HEK293T (cell line): ENCODE measurements at places on chromosomes 5 and 9.

GRCh38 chr9:137029058-137029936 is 1.3 kb upstream of the ABCA2 start:
- peak; percentile 75 for DNase-seq

DNA sequence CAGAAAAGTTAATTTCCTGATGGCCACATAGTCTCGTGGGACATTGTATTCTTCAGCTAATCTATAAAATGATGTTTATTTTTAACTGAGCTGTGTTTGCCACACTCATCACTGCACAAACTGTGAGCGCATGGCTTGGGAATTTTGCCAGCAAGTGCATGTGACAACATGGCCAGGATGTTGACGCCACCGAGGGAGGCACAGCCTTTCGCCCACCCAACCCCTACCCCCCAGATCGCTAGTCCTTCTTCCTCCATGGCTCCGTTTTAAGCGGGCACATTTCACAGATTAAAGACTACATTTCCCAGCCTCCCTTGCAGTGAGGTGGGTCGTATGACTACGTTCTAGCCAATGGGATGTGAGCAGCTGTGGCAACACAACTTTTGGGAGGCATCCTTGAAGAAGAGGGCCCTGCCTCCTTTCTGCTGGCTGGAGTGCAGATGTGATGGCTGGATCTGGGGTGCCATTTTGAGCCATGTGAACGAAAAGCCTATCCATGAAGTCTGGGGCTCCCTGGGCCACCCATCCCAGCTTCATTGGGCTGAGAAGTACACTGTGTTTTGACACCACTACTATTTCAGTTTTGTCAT is 7.9 kb downstream of the NRARP start:
- peak; percentile 64 for DNase-seq

DNA sequence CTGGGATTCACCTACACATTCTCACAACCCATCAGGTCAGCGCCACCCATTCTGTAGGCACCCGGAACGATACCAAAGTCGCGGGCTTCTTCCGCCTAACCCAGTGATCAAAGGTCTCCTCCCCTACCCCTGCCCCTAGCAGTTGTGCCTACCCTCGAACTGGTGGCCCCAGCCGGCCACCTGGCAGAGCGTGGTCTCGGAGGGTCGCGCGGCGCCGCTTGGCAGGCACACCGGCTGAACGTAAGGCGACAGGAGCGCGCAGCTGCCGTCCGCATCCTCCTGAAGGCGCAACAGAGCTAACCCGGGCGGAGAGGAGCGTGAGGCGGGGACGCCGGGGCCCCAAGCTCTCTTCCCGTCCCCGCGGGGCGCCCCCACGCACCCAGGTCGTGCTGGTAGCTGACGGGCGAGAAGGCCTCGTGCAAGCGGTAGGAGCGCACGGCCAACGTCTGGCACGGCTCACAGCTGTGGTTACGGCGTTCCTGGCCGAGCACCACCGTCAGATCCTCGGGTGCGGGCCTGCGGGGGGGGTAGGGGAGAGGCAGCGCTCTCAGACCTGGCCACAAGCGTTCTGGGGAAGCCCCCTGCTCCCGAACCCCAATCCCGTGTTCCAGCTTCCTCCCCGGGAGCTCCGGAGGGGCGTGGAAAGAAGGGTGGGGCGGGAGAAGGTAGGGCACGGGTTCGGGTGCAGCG is 2.8 kb upstream of the PFN3 start:
- DNase-seq: peak; percentile 51

DNA sequence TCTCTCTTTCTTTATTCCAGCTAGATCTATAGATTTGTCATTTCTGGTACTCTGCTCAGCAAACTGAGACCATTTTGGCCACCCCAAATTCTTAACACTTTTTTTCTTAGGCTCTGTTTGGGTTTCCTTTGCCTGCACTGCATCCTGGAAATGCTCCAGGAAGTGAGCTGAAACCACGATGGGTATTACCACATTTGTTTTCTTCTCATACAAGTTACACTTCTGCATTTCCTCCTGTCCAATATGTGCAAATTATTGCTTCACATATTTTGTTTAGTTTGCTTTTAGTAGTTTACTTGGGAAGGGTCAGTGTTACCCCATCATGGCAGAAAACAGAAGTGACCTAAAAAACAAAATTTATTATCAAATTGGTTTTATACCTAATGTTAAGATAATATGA is 498.6 kb upstream of the GRIN3A start:
- DNase-seq: no peak

DNA sequence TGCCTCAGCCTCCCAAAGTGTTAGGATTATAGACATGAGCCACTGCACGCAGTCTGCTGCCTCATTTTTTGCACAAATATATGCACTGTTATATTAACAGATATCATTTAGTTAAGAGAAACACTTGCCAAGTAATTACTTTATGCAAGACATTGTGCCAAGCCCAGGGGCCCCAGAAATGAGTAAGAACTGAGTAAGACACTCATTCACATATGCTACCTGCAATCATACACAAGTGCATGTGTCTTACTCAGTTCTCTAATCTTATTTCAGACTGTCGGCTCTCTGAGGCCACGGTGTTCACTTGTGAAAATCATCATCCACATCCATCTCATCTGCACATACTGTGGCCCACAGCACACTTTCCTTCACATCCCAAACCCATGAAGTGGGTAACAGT is 16.0 kb downstream of the TRAF1 start:
- DNase-seq: no peak

DNA sequence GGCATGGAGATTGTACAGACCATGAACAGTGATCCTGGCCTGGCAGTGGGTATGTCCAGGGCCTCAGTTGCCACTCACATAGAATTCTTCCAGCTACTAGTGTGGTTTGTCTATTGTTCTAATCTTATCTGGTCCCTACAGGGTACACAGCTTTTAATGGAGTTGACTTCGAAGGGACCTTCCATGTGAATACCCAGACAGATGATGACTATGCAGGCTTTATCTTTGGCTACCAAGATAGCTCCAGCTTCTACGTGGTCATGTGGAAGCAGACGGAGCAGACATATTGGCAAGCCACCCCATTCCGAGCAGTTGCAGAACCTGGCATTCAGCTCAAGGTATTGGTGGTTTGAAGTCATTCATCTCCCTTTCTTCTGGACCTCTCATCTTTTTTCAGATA is 43.8 kb downstream of the THBS4 start:
- no peak for DNase-seq

- DNase-seq: no peak
Observed at GRCh38 chr9:130448771-130449603, 4.2 kb downstream of the ASS1 start.

- no peak for DNase-seq
Observed at GRCh38 chr9:37370968-37371563, 51.4 kb upstream of the GRHPR start.

- no peak for DNase-seq
Observed at GRCh38 chr9:108905494-108905893, 28.4 kb downstream of the ELP1 start.

- no peak for DNase-seq
Observed at GRCh38 chr5:172186114-172186695, 1.8 kb downstream of the STK10 start.

DNA sequence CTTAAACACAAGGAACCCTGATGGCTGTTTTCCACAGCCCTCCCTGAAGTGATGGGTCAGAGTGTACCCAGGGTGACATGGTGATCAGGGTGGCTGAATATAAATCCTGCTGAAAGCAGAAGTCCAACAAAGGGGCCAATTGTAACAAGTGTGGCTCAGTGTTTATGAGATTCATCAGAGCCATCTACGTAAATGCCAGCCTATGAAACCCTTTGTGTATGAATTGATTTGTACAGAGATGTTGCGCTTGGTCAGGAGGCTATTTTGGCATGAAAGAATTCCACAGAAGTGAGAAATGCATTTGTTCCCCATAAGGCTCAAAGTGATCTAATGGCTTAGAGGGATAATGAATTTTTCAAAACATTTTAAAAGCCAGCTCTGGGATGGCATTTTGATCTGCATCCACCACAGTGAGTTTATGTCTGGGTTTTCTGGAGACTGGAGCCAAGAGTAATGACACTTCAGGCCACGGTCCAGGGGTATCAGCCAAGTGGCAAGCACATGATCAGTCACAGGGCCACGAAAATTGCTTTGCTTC is 12.4 kb downstream of the PRUNE2 start:
- DNase-seq: no peak

DNA sequence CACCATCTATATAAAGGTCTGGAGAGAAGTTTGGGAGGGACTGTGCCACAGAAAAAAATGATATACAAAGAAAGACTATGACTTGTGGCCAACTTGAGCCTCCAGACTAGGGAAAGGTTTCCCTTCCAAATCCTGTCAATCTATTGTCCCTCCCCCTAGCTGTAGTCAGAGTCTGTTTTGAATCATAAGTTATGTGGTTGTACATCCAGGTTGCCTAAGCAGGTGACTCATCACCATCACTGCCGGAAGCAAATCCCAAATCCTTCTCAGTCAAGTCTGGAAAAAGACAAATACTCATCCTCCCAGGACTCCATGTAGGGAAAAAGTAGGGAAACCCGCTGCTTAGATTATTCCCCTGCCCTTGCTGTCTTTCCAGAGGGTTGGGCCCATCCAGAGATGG is 235.7 kb downstream of the CDK5RAP2 start:
- DNase-seq: no peak

DNA sequence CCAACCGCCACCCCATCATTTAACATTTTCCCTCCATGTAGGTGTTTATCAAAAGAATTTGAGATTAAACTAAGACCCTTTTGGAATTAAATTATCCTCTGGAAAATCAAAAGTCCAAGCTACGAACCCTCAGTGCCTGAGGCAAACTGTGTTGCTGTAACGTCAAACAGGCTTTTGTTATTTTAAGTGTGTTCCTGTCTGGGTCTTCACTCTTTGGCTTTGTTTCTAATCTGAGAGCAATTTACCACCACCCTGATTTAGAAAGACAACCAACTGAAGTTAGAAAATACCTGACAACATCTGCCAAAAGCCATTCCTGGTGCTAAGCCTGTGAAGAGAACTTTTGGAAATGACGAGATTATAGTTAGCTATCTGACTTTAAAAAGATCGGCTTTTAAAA is 199.9 kb downstream of the DIRAS2 start:
- no peak for DNase-seq

- DNase-seq: no peak
Observed at GRCh38 chr9:19192202-19193028, 38.1 kb upstream of the DENND4C start.

DNA sequence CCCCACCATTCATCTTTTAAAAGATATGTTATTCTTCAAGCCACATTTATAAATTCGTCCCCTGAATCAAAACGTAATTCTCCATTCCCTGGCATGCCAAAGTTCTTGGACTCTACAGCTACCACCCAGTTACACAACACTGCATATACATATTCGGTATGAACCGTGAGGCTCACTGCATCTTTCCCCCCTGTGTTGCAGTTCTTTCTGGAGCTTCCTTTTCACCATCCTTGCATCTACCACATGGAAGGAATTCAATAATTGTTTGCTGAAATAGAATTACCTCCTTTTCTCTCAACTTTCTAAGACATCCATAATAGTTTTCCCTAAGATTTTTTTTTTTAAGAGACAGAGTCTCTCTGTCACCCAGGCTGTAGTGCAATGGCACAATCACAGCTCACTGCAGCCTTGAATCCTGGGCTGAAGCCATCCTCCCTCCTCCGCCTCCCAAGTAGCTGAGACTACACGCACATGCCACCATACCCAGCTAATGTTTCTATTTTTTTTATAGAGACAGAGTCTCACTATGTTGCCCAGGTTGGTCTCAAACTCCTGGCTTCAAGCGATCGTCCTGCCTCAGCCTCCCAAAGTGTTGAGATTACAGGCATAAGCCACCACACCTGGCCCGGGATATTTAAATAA is 3.3 kb downstream of the LPAR1 start:
- no peak for DNase-seq

- DNase-seq: no peak
Observed at GRCh38 chr9:2055203-2055658, 40.1 kb downstream of the SMARCA2 start.

- DNase-seq: no peak
Observed at GRCh38 chr9:120757026-120757913, 35.9 kb downstream of the FBXW2 start.

GRCh38 chr5:147305147-147305546 is 70.3 kb downstream of the STK32A start:
- peak; percentile 7 for DNase-seq

DNA sequence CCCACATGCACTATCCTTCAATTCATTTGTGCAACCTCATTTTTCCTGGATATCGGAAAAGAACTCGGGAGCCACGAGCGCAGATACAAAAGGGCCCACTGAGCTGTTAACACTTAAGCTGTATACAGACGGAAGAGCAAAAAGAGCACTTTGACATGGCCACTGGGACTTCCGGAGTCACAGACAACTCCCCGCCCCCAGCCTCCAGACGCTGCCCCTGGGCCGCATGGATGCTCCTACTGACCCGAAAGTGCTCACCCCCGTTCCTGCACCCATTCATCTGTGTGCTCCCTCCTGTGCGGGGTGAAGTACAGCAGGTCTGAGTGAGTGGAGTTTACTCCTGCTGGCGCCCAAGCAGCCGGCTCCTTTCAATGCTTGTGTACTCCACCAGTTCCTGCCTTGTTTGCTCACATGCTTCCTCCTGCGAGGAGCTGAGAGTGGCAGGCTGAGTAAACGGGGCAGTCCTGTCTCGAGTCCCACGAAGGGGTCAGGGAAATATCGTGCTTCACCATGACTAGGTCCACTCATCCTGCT is 901.0 kb upstream of the CTNND2 start:
- DNase-seq: no peak

GRCh38 chr9:37911271-37911681 is 7.3 kb upstream of the SLC25A51 start:
- DNase-seq: no peak

DNA sequence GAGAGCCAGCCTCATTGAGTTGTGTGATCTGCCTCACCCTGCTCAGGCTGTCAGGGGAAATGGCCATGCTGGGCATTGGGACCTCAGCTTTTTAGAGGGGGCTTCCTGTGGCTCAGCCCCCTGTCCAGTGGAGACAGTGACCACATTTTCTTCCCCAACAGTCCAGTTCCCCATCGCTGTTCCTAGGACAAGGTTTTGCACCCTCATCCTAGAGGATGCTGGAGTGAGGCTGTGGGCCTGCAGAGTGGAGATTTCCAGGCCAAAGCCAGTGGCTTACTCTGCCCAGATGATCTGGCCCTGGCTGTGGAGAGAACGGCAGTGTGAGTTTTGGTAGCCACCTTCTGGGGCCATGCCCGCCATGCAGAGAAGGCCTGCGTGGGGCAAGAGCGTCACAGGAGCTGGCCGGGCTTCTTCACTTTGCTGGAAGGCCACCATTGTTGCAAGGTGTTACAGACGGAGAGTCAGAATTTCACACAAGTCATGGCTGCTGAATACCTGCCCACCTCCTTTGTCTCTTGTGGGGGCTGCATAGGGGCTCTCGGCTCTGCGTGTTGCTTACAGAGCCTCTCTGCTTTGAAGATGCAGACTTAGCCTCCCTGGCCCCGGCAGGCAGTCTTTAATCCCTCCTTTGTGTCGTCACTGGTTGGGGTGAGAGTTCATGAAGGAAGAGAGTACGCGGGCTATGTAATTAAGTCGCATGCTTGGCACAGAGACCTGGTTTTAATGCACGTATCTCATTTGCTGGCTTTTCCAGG is 35.2 kb upstream of the PITX1 start:
- no peak for DNase-seq
